C1 segment of cervical spinal cord (tissue), 14 donors: ENCODE measurements at places on chromosomes 16 and 17.

- no peak for DNase-seq
Observed at GRCh38 chr17:27321372-27321771, 27.5 kb downstream of the WSB1 start.

DNA sequence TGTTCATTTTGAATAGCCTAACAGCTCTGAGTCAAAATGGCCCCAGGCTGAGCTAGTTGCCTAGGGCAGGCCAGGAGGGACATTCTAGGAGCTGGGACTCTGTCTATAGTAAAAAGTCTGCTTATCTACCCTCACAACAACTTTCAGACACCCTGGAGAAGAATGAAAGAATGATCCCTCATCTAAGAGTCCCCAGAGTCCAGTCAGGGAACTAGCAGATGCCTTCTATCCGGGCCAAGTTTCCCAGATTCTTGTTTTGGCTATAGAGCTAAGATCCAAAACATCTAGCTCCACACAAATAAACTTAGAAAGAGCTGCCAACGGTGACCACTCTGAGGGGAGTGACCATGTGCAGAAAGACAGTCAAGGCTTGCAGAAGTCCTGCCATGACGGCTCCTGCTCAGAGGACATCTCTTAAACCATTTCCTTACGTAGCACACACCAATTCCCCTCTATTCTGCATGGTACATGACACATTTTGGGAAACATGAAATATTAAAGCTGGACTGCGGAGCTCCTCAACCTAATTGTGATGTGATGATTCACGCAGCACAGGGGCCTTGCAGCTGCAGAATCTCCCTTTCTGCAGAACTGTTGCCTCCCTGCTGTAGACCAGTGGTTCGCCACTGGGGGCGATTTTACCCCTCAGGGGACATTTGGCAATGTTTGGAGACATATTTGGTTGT, 24.2 kb downstream of the FAM20A start:
- no peak for DNase-seq

DNA sequence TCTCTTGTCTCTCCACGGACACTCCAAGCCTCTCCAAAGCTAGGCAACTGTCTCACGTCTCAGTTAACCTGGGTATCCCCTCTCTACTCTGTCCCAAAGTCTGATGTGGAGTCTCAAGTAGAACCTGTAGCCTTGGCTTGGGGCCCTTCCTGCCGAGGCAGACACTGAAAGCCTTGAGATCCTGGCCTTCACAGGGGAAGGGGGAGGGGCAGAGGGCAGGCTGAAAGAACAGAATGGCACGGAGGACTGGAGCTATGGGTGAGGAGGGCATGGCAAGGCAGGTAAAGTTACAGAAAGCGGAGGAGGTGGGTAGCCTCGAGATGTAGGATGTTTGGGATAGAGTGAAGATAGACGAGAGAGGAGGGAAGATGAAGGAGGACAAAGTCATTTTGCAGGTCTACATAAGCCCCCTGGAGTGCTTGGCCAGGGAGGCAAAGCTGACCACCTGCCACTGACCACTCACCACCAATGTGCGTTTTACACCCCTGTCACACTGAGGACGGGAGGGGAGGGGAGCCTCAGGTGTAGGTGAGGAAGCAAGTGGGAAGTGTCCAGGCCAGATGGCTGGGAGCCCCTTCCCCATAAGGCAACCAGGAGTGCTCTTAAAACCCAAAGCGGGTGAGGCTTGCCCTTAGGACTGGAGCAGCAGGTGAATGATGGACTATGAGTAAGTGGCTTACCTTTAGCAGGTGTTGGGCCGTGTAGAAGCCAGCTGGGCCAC, 1.3 kb downstream of the FDXR start:
- no peak for DNase-seq

GRCh38 chr16:89561142-89561883, 831 bp downstream of the RPL13 start:
- DNase-seq = no peak

GRCh38 chr16:27859020-27859419, 204.5 kb downstream of the GSG1L start:
- DNase-seq = no peak

GRCh38 chr17:74474043-74474792, 7.8 kb downstream of the CD300A start:
- DNase-seq = no peak

GRCh38 chr16:63745456-63745855, 1376.4 kb downstream of the CDH11 start:
- DNase-seq = no peak

GRCh38 chr17:82154881-82155331, 56.9 kb upstream of the FASN start:
- DNase-seq = no peak

DNA sequence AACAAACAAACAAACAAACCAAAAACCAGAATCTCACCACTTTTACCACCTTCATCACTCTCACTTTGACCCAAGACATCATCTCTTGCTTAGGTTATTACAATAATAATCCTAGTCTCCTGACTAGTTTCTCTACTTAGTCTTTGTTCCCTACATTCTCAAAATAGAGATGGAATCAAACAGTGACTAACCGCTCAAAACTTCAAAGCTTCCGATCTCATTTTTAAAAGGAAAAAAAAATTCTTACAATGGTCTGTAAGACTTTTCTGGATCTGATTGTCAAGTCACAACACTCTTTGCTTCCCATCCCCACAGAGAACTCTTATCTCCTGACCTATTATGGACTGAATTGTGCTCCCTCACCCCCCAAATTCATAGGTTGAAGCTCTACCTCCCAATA, 60.9 kb downstream of the SPAG9 start:
- DNase-seq = no peak

DNA sequence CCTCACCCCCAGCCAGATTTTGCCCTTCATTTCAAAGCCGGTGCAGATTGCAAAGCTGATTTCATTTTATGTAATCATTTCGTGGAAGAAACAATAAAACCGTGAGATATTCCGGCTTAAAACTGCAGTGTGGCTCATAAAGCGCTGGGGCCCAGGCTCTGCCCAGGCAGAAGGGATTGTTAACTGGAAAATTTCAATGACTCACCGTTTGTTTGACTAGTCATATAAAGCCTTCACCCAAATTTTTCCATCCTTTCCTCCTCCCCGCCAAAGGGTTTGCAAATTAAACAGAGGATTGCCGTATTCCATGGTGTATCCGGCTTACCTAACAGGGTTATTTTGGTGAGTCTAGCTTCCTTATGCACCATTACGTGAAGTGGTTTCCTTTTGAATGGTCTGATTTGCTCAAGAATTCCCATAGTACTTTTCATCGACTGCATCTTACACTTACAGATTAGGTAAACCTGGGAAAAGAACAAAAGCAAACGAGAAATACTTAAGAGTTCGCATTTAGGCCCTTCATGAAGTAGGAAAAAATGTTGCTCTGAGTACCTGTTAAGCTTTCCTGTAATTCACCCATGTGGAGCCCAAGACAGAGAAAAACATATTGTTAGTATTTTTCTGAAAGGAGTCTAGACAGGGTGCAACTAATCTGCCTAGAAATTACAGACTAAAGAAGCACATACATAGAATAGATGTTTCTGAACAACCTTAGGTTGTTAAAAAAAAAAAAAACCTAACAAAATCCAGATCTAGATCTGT, 949 bp upstream of the GSPT1 start:
- DNase-seq = no peak

- no peak for DNase-seq
Observed at GRCh38 chr17:37247825-37248224, 128.0 kb upstream of the C17orf78 start.

GRCh38 chr16:9344508-9344907, 253.1 kb downstream of the HAPSTR1 start:
- DNase-seq = no peak

DNA sequence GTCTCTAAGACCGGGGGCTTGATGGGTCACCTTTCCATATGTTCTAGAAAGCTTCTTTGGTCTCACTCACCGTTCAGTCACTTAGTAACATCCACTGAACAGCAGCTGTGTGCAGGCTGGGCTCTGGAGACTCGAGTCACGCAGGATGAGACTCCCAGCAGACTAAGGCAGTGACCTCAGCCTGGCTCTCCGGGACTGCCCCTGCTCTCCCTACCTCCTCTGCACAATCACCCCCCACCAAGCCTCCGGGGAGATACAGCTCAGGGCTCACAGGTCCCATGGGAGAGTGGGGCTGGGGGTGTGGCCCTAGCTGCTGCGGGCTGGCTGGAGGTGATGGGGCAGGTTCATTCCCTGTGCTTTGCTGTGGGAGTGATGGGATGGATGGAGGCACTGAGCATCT, 14.1 kb downstream of the FLYWCH2 start:
- no peak for DNase-seq

GRCh38 chr17:74455025-74455545, 11.3 kb upstream of the CD300A start:
- no peak for DNase-seq

DNA sequence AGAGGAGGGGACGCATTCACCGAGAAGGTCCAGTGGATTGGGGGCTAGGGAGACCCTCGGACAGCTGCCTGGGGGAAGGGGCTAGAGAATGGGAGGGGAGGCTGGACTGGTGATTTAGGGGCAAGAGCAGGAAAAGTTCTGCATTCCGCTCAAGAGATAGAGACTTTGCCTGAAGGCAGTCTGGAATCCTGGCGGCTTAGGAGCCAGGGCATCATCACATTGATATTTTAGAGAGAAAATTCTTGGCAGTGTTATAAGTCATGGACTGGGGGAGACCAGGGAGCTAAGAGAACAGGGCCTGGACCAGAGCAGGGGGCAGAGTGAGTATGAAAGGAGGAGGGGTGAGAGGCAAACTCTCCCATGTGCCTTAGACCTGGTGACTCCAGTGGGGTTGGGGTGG, 35.8 kb downstream of the MSI2 start:
- no peak for DNase-seq

- no peak for DNase-seq
Observed at GRCh38 chr17:75460295-75460694, 3.9 kb downstream of the TMEM94 start.

- no peak for DNase-seq
Observed at GRCh38 chr17:68381076-68381900, 76.0 kb downstream of the WIPI1 start.

DNA sequence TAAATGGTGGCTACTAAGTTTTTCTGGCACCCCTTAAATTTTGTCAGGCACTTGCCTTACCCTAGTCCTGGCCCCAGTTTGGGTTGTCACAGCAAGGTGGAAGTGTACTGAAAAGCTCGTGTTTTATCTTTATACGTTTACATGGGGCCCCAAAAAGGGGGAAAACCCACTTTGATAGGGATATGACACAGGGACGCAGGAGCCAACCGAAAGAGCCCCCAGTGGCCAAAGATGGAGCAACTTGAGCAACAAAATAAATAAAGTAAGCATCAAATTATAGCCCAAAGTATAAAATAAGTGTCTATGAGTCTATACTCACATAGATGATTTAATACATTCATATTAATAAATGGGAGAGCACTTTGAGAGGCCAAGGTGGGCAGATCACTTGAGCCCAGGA, 5.0 kb upstream of the CETP start:
- no peak for DNase-seq

DNA sequence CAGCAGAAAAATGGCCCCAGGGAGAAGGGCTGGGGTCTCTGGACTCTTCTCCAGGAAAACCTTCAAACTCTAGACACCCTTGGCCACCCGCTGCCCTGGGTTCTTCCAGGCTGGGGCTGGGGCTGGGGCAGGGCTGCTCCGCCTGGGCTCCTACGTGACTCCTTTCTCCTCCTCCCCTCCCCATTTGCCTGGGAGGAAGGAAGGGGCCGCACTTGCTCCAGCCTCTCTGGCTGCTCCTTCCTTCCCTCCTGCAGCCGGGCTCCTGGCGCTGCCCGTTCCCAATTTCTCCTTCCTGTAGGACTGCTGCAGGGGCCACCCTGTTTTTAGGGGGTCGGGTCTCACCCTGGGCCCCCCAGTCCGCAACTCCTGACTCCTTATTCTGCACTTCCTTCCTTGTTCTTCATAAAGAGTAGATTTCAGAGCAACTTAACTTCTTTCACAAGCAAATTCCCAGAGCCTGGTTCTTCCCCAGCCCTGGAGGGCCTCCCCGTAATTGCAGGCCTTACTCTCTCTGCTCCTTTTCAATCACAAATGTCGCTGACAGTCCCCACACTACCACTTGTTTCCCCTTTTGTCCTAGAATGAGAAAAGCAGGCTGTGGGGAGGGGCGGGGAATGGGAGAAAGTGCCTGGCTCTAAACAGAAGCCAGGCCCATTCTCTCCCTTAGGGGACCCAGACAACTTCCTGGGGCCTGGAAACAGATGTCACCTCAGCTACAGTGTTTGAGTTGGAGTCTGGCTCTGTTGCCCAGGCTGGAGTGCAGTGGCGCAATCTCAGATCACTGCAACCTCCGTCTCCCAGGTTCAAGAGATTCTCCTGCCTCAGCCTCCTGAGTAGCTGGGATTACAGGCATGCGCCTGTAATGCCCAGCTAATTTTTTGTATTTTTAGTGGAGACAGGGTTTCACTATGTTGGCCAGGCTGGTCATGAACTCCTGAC, 137.8 kb downstream of the ENGASE start:
- no peak for DNase-seq

DNA sequence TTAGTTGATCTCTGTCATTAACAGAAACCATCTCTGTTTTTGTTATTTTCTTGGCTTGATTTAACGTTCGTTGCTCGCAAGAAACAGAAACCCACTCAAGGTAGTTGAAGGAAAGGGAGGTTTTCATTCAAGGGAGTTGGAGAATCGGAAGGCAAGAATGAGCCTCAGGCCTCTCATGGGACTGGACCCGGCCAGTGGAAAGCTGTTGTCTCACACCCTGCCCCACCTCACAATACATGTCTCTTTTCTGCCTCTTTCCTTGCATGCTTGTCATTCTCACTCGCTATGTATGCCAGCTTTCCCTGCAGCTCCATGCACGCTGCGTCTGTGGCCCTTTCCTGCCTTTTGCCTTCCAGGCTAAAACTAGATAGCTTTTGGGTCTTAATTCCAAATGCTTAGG, 18.3 kb downstream of the DCAF7 start:
- no peak for DNase-seq

DNA sequence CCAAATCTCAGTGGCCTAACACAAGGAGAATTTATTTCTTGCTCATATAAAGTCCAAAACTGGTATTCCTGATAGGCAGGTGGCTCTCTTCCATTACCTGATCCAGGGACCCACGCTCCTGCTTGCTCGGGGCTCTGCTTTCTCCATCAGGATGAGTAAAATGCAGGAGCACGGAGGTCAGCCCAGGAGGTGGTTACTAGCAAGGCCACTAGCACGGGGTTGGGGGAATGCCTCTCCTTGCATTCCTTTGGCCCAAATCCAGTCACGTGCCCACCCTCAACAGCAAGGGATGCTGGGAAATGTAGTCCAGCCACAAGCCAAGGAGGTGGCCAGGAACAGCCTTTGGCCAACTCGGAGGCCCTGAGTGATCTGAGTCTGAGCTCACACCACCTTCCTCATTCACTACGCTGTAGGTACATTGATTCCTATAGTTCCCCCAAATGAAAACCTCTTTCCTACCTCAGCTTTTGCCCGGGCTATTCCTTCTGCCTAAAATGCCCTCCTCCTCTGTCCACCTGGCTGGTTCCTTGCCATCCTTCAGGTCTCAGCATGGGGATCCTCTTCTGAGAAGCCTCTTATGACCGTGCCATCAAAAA, 38.3 kb upstream of the HAPSTR1 start:
- no peak for DNase-seq

GRCh38 chr17:81018044-81018802, 16.7 kb upstream of the BAIAP2 start:
- no peak for DNase-seq
